NCI-H1105 (cell line): ENCODE measurements at places on chromosomes 5 and 9.

DNA sequence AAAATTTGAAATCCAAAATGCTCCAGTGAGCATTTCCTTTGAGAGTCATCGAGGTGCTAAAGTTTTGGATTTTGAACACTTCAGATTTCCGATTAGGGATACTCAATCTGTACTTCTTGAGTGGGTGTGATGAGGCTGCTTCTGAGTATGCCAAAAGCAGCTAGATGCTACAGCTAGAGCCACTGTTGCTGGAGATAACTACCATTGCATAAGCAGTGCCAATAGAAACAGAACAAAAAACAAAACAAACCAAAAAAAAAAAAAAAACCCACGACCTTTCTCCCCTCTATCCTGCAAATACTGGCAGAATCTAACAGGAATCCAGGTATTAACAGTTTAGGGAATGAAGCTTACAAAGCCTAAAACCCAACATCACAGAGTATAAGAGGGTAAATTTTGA is 43.5 kb downstream of the PKD2L2 start:
- DNase-seq: no peak

DNA sequence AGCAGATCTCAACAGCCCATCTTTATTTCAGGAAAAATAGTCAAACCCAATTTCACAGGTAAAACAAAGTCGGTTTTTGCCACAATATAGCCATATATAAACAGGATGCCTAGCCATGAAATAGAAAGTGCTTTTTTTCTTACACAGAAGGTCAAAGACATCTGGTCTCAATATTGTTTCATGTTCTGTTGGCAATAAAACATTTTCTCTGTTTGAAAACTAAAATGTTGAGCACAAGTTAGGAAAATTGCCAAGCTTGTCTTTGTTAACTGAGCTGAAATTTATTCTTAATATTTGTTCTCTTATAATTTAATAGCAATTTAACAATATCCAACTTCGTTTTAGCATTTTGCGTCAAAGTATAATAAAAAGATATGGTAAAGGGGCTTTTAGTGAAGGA is 673.4 kb downstream of the DTWD2 start:
- no peak for DNase-seq

GRCh38 chr5:35038891-35039290 is 8.9 kb downstream of the AGXT2 start:
- no peak for DNase-seq

GRCh38 chr5:6961837-6962635 is 248.8 kb downstream of the TENT4A start:
- peak; percentile 1 for DNase-seq

DNA sequence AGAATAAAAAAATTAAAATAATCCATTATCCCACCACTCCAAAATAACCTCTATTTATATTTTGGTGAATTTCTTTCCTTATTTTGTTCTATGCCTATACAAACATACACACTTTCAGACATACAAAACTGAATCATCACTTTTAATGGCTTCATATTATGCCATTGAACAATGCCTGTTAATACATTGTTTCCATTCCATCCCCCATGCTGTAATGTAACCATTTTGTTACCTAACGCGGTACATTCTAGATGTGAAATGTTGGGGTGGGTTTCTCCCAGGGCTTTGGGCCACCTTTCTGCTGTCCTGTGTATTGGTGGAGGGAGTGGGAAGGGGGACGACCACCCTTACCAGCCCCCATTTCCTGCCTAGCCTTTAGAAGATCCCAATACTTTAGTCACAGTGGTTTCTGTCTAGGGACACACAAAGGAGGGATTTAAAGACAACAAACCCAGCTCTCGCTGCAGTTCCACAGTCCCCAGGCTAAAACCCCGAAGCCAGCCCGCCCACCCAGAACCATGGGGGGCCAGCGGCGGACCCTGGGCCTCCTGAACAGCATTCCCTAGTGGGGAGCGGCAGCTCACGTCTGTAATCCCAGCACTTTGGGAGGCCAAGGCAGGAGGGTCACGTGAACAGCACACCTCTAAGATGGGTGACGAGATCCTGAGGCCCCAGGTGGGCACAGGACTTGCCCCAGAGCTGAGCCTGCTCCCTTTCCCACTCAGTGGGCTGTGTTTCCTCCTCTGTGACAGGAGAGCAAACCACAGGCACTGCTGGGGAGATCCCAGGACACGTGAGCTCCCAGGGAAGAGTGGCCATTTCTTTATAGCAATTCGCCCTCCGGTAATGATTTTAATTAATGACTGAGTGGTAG is 56.9 kb upstream of the STXBP1 start:
- no peak for DNase-seq

DNA sequence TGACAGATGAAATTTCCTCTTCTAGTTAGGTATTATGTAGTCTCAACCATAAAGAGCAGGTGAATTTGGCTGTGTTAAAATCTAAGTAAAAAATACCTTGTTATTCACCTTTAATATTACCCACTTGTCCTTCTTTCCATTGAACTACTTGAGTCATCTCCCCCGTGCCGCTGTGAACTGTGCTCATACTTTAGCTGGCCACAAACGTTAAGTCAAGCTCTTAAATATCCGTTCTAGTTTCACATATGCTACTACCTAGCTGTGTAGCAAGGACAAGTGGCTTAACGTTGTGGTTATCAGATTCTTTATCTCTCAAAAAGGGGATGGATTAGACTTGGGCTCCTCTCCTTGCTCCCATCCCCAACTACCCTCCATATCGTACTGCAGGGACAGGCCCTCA is 110.4 kb downstream of the EFNA5 start:
- no peak for DNase-seq

DNA sequence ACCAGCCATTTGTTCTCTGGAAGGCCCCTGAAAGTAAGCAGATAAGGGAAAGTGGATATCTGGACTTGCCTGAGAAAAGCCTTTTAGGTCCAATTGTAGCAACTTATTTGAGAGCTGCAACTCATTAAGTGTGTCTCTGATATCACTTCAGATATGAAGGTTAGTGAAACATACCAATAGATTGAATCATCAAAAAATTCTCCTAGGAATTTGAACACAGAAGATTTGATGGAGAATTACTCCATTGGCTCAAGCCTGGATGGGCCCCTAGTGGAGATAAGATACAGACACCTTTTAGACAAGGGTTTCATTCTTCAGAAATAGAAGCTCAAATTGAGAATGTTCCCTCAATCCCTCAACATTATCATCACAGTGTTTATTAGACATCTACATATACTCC is 356.7 kb downstream of the NDUFS4 start:
- no peak for DNase-seq

DNA sequence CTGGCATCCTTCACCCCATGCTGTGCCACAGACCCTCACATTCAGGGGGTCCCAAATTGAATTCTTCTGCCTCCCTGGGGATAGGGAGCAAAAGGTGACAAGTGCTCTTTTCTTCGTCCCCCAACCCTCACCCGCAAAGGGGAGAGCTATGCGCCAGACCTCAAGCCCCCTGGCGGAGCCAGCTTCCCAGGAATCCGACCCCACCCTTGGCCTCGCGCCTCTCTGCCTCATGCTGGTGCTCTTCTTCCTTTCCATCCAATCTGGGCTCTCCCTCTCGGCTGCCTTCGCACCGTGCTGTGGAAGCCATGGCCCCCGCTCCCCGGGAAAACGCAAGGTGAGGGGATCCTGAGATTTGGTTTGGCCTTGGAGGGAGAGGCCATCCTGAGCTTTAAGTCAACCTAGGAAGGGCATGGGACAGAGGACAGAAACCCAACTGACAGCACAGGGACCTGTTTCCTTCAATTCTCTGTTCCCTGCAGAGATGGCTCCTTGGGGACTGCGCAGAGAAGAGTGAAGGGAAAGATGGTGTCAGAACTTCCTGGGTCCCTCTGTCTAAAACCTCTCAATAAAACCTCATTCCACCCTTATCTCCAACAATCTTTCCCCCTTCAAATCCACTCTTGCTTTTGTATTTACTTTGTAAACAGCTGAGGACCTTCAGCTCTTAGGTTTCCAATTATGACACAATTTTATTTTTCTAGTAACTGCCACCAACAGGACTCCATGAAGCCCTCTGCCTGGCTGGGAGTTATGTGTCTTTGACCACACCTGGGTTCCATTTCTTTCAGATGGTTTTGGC is 36.3 kb upstream of the CRB2 start:
- no peak for DNase-seq

- DNase-seq: no peak
Observed at GRCh38 chr5:861442-862366, 10.9 kb upstream of the ZDHHC11 start.

DNA sequence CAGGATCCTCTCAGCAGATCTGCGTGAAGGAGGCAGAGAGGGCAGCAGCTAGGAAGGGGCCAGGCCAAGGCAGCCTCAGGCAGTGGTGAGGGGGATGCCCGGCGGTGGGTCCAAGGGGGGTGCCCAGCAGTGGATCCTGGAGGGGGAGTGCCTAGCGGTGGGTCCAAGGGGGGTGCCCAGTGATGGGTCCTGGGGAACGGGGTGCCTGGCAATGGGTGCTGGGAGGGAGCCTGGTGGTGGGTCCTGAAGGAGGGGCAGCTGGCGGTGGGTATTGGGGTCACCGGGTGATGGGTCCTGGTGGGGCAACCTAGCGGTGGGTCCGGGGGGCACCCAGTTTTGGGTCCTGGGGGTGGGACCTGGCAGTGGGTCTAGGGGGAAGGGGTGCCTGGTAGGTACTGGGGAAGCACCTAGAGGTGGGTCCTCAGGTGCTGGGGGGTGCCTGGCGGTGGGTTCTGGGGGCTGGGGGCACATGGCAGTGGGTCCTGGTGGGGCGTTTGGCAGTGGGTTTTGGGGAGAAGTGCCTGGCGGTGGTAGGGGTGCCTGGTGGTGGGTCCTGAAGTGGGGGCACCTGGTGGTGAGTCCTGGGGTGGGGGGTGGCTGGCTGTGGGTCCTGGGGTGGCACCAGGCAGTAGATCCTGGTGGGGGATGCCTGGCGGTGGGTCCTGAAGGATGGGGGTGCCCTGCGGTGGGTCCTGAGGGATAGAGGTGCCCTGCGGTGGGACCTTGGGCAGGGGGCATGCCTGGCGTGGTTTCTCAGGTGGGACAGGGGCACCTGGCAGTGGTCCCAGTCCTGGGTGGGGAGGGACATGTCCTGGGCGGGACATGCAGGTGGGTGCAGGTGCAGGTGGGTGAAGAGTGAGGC is 1.9 kb downstream of the LRRC14B start:
- no peak for DNase-seq

DNA sequence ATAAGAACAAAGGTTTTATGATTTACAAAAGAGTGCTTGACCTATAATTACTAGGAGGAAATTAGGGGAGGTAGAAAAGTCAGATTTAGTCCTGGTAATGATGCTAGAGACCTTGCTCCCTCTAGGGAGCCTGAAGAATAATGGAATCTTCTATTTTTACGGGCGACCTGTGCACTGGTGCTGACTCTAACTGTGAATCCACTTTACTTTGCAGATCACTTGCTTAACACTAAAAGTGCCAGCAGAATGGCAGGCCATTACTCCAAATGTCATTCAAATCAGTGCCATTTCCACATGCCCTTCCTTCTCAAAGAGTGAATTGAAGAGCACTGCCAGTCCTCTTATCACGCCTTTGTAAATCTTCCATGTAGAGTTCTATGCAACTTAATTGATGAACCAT is 359.4 kb upstream of the ARRDC3 start:
- DNase-seq: no peak

GRCh38 chr9:119083673-119084072 is 285.6 kb downstream of the BRINP1 start:
- no peak for DNase-seq

GRCh38 chr5:593511-593910 is 18.6 kb upstream of the CEP72 start:
- DNase-seq: no peak

- DNase-seq: no peak
Observed at GRCh38 chr5:95988877-95989276, 27.2 kb upstream of the ELL2 start.

- no peak for DNase-seq
Observed at GRCh38 chr5:170105642-170106611, at the start of gene FOXI1. Gene FOXI1 (plus strand): TSS chr5:170105897. CDS start chr5:170105958, 61 bp downstream.

DNA sequence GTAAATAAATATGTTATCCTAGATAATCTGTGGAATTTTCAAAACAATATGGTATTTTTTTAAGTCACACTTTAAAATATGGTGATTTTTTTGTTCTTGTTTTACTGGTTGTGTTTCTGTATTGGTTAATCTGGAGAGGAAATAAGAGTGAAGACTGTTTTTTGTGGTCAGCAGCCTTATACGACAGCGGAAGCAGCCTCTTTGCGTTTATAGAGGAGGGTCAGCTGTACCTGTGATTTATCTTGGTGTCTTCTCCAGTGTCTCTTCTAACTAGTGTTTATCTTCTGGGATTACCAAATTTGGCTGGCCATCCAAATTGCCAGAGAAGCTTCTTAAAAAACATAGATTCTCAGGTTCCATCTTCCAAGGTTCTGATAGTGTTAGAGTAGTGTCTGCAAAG is 58.7 kb downstream of the ICE1 start:
- DNase-seq: no peak

GRCh38 chr5:67149057-67149950 is 47.3 kb downstream of the CD180 start:
- DNase-seq: no peak

- DNase-seq: no peak
Observed at GRCh38 chr5:56344594-56344993, 111.5 kb upstream of the ANKRD55 start.

DNA sequence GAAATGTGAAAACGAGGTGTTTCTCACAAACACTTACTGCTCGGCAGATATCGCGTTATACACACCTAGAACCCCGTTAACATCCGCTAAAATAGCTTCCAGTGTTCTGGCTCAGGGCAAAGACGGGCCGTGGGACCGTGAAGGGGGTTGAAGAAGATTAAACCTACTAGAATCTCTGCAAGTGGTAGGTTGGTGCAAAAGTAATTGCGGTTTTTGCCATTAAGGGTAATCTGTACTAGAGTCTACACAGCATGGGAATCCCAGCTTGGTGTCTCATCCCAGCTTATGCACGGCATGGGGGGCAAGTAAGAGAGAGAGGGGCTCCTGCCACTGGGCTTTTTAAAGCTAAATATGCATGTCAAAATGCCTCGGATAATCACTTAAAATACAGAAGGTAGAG is 43.9 kb downstream of the HRH2 start:
- DNase-seq: no peak
